Bronchus fibroblast of lung (primary cell): ENCODE measurements at places on chromosomes 2 and 18. TPM values are rescaled to one million over a fixed set of nuclear protein-coding genes. Genes with fewer than 3 reads are reported as not detected.

The DPP4 gene
- 5.9 and 7.4 TPM in 2 replicates for total RNA-seq

The GRB14 gene
- 0.17 TPM in 1 of 2 replicates, not detected in the other for total RNA-seq

The RUFY4 gene
- total RNA-seq, result not detected in 2 replicates

The COLEC12 gene
- 14.8 and 15.2 TPM in 2 replicates for total RNA-seq

The CMPK2 gene
- 0.30 and 0.50 TPM in 2 replicates for total RNA-seq

The APOB gene
- 0.15 TPM in 1 of 2 replicates, not detected in the other for total RNA-seq
